Stimulated activated CD8-positive, alpha-beta memory T cell treated with anti-CD3 and anti-CD28 coated beads, Interleukin-2, amount 100 ng/mL, for 1 hour (primary cell): ENCODE measurements at places on chromosomes 1 and 21.

GRCh38 chr1:101290119-101290921 lies 53.5 kb downstream of the S1PR1 start:
- DNase-seq = no peak

- no peak for DNase-seq
These were observed 36.3 kb downstream of the LRP8 start for GRCh38 chr1:53291574-53291973.

- no peak for DNase-seq
These were observed 2.5 kb upstream of the TNFRSF18 start for GRCh38 chr1:1208713-1209433.

DNA sequence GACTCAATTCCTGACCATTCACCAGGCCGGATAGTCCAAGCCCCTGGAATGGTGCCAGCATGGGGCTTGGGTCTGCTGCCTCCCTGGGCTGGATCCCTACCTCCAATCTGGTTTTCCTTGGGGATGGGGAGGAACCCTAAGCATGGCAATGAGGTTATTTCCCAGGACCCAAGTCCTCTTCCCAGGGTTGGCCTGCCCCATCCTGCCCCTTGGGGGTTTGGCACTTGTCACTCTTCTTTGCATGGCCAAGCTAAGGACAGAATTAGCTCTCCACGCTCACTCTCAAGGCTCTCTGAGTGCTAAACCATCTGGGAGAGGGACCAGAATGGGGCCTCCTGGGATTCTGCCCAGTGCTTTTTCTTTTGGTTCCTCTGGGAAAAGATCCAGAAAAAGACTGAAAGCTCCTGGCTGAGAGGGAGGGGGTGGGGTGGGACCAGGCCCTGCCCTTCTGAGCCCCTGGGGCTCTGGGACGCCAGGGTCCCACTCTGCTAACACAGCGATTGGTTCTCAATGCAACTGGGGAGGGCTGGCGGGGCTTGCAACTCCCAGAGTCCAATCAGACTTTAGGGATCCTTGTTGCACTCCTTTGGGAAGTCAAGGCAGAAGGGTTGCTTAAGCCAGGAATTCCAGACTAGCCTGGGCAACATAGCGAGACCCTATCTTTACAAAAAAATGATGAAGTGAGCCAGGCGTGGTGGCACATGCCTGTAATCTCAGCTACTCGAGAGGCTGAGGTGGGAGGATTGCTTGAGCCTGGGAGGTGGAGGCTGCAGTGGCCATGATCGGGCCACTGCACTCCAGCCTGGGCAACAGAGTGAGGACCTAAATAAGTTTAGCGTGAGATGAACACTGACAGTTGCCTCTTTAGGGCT lies 52.7 kb downstream of the DHRS3 start:
- DNase-seq = no peak

- no peak for DNase-seq
These were observed 25.5 kb downstream of the RGS18 start for GRCh38 chr1:192183788-192184187.

DNA sequence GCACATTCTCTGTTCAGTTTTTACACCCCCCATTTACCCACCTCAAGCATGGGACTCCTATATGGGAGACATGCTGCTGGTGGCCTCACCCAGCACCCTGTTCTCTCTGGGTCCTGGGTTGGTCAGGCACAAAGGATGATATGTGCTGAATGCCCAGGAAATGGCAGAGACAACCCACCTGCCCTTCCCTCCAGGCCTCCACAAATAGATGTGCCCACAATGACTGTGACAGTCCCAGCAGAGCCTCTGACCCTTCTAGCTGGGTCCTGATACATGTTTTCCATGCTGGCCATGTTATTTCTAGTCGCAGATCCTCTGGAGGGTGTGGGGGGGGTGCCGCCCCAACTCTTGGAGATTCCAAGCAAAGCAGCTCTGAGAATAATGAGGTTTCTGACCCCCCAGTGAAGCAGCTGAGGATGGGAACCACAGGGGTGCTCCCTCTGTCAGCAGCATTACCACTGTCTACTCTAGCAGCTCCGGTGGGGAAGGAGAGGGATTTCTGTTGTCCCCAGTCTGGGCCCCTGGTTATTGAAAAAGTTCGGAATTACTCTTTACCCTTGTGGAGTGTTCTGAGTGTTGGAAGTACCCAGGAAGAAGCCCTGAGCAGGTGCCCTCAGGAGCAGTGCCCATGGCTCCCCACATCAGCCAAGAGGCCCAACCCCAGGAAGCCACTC lies 1.2 kb upstream of the CCDC28B start:
- DNase-seq = no peak

DNA sequence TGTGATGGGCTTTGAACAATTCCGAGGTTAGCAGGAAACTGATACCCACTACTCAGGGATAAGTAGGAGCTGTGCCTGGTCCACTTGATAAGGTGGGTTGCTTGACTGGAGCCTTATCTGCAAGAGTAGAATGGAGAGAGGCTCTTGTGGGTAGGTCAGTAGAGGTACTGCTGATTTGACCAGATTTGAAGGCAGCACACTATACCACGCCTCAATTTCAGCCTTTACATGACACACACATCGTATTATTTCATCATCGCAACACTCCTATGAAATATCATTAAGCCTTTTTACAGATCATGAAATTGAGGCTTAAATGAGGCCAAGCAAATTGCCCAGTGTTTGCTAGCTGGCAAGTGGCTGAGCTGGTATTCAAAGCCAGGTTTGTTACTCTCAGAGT lies 69.6 kb downstream of the KCNJ15 start:
- DNase-seq = no peak

DNA sequence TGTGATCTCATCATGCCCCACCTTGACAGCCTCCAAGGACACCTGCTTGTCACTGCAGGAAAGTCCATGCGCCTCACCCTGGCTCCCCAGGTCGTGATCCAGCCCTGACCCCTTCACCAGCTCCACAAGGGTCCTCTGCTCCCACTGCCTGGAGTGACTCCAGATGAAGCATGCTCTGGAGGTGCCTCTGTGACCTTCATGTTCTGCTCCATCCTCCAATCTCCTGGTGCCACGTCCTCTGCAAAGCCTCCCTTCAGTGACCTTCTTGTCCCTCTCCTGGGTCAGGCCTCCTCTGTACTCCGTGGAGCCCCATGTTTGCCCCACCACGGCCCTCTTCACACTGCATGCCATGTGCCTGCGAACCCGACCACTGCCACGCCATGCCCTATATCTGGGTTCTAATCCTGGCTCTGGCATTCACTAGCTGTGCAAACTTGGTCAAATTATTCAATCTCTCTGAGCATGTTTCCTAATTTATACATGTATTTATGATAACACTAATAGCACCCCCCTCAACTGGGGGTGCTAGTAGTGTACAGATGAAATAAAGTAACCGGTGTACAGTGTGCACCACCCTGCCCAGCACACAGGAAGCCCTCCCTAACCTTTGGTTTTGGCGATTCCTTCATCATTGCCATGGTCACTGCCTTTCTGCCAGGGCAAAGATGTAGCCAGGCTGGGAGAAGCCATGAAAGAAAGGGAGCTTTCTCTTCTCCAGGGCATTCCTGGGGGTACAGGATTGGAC lies 77.4 kb downstream of the STUM start:
- DNase-seq = no peak

DNA sequence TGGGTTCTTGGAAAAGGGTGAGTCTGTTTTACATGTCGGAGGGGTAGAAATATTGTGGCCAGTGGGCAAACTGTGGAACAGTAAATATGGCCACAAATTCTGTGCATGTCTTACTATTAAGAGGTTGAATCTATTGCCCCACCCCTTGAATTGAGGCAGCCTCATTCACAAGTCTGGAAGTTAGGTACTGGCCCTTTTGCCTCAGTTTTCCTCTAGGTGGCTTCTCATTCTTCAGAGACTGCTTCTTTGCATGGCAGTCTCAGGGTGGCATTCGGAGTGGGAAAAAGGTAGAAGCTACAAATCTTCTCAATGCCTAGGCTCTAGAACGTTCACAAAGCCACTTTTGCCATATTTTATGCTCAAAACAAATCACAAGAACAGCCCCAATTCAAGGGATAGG lies 57.2 kb downstream of the SLC9C2 start:
- no peak for DNase-seq

DNA sequence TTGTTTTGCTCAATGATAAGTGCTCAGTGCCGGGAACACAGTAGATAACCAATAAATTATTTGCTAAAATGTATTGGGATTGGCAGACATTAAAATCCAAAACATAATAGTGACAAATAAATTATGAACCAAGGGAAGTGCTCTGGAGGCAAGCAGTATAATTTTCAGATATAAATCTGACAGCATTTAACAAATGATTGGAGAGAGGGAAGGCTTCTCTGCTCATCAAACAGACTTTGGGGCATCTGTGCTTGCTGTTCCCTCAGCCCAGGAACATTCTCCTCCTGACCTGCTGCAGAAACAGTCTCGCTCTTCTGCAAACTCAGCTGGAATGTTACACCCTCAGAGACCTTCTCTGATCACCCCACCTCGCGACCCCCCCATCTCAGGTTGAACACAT lies 2.2 kb downstream of the CD46 start:
- DNase-seq = no peak

- no peak for DNase-seq
These were observed 38.5 kb downstream of the IER5 start for GRCh38 chr1:181126871-181127587.

DNA sequence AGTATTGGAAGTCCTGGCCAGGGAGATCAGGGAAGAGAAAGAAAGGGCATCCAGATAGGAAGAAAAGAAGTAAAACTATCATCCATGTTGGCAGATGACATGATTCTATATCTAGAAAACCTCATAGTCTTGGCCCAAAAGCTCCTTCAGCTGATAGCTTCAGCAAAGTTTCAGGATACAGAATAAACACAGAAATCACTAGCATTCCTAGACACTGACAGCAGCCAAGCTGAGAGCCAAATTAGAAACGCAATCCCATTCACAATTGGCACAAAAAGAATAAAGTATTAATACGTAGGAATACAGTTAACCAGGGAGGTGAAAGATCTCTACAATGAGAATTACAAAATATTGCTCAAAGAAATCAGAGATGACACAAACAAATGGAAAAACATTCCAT lies 44.6 kb downstream of the ZFYVE9 start:
- no peak for DNase-seq

DNA sequence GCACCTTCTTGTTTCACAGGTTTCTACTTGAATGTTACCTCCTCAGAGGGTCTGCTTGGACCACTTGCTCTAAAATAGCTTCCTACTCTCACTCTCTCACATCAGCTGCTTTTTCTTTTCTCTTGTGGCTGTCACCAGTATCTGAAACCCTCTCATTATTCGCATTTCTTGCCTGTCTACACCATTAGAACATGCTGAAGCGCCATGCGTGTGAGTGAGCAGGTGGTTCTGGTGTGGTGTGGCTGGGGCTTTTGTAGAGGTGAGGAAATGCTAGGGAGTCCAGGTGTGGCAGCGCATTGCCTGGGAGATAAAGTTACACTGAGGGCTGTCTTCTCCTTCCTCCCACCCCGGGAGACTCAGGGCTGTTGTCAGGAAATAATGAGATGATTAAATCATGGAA lies 4.1 kb downstream of the ZNF362 start:
- no peak for DNase-seq

DNA sequence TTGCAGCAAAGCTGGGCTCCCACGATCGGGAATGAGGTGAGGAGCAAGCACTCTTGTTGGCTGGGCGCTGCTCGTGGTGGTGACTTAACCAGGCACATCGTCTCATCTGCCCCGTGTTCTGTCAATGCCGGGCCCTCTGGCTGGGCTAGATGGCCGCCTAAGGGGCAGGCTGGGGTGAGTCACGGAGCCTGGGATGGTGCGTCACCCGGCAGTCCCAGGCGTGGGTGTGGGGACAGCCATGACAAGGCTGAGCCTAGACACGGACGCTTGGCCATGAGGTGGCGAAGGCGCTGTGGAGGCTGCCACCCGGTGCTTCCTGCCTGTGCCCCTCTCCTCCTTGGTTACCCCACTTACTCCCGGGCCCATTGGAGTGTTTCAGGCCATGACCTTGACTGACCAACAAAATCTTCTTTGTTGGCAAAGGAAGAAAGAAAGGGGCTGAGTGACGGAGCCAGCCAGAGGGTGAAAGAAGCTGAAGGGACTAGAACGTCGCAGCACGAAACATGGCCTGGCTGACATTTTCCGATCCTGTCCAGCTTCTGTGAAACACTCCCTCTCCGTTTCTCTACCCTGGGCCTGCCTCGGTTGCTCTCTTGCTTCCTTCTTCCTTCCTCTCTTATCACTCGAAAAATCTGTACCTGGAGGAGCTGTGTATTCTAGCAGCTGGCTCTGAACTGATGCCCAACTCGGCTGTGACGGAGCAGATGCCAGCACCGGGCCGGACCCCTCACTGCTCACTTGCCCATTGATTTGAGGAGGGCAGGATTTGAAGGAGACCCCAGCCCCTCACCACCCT lies 596 bp downstream of the CD247 start:
- DNase-seq = peak; percentile 78

GRCh38 chr1:52216907-52217458 lies 75.1 kb downstream of the ZFYVE9 start:
- DNase-seq = no peak

DNA sequence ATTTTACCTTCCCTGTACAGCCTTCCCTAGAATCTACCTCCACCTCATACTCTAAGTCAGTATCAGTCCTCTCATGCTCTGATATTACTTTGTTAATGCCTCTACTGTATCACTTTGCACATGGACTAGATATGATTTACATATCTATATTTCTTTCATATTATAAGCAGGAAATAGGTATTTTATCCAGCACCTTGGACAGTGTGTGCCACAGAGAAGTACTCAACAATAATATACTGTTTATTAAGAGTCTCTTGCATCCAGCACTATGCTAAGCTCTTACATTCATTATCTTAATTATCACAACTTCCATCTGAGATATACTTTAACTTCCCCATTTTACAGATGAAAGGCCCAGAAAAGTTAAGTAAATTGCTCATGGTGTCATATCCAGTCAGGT lies 247.9 kb upstream of the DAB1 start:
- no peak for DNase-seq

DNA sequence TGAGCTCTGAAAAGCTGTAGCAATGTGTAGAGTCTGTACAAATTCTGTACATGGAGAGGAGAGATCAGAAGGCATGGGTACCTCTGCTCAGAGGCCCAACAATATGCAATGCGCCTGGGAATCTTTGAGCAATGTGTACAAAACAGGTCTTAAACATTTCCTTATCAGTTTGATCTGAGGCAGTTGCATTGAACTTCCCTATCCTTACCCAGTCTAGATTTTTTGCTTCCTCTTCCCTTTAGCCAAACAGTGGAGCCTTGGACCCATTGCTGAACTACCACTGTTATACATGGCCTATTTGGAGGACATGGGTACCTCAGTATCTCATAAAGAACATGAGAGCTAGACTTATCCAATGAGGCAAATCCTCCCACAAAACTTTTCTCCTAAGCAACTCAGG lies 12.6 kb upstream of the MNDA start:
- no peak for DNase-seq

GRCh38 chr1:100249537-100250257 lies at the start of gene DBT:
TSS of gene DBT (minus strand) at chr1:100249834. CDS start at chr1:100249820, 14 bp downstream.
- DNase-seq = peak; percentile 82
